Sciatic nerve (tissue), 2 donors: ENCODE measurements at places on chromosomes 12 and 14. TPM values are rescaled to one million over a fixed set of nuclear protein-coding genes. Genes with fewer than 3 reads are reported as not detected.

OR6C3 gene
- total RNA-seq: not detected

OVCH1 gene
- total RNA-seq: 4.9 TPM

MYF5 gene
- total RNA-seq: not detected

PLA2G1B gene
- not detected for total RNA-seq

TROAP gene
- total RNA-seq: 0.58 TPM

CABP1 gene
- 2.3 TPM for total RNA-seq

BATF gene
- total RNA-seq: 1.7 TPM

ZNF891 gene
- total RNA-seq: 5.5 TPM

JPH4 gene
- total RNA-seq: 0.85 TPM

KRT74 gene
- not detected for total RNA-seq

ACSS3 gene
- total RNA-seq: 41.2 TPM

DNA sequence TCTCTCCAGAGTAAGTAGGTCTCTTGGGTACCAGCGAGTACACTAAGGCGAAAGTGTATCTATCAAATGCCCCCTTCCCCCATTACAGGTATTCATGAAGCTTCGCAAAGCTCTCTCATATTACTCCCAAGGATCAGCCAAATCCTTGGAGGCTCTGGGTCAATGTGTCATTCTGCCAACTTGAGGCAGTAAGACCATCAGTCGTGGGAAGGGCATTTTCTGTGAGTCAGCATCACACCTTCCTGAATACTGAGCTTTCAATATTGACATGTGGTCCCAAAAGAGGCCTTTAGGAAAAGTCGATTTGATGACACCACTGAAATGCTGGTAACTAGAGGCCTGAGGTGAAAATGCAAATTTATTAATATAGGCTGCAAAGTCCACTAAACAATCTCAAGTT, 323.9 kb downstream of the LRIG3 start:
- DNase-seq: no peak

GRCh38 chr14:31530136-31530535, 31.1 kb upstream of the NUBPL start:
- no peak for DNase-seq

DNA sequence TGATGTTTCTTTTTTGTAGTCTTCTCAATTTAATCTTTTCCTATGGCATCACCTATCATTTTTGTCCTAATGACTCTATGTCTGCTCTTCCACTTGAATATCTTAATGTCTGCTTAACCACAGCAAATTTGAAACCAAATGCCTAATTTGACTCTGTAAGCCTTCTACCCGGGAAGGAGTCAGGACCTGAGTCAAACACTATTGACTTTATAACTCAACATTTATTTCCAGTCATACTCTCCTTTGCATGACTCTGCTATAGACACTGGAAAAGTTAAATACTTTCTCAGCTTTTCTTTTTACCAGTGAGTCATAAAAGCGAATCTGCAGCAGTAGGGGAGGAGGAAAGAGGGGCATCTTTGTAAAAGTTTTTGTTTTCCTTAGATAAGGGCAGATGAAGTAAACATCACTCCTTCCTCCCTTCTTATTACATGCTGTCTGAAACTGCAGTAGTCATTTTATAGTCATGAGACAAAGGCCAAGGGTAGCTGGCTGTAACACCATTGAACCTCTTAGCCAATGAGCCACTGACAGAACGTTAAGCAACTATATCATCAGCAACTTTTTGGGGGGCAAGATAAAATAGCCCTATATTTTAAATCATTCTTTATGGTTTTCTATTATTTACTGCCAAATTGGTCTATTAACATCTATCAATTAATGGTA, 179.3 kb downstream of the MIPOL1 start:
- no peak for DNase-seq

DNA sequence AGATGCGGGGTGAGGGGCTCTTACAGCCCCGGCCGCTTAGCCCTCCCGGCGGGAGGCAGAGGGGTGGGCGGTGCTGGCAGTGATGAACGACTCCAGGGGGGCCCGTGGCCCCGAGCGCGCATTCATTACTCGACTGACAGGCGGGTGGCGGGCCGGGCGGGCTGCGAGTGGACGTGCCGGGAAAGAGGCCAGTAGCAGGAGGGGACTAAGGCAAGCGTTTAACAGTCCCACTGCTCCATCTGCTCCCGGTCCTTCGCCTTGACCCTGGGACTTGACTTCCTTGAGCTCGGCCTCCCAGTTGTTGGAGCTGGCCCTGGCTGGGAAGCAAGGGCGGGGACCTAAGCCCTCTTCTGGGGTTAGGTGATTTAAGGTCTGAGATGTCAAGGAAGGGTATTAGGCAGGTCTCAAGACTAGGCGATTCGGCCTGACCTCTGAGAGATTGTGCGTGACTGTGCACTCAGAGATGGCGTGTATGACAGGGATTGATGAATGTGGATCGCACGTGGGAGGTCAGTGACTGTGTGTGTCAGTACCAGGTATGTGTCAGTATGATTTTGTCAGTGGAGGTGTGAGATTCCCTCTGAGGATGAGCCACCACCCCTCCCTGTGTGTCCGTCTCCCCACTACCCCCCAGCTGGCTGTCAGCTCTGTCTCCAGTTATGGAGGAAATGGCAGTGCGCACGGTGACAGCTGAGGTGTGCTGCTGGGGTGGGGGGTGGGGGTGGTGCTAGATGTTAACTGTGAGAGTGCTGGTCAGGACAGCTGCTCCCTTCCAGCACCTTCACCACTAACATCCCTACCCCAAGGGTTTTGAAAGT, 3.6 kb upstream of the DNAJC22 start:
- DNase-seq: no peak

- no peak for DNase-seq
These were observed 85.5 kb downstream of the PDE3A start for GRCh38 chr12:20453756-20454310.

DNA sequence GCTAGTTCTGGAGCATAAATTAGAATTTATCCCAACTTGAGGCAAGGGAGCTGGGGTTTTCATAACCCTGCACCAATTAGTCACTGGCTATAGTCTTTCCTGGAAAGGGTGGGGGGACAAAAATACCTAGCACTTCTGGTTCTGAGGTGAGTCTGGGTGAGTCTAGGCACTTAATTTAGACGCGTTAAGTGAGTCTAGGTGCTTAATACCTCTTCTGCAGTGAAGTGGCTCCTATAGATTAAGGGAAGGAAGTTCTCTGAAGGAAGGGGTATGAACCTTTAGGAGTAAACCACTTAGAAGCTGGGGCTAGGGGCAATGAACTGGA, 251.7 kb downstream of the EFCAB11 start:
- DNase-seq: no peak

GRCh38 chr12:76083246-76083903, 1.1 kb downstream of the NAP1L1 start:
- DNase-seq: no peak

GRCh38 chr12:15599266-15600037, 189.7 kb downstream of the EPS8 start:
- DNase-seq: no peak

- DNase-seq: no peak
These were observed 49.2 kb upstream of the PNMA1 start for GRCh38 chr14:73763396-73763795.

- no peak for DNase-seq
These were observed 30.8 kb upstream of the ZFP36L1 start for GRCh38 chr14:68823434-68824206.

GRCh38 chr12:54625598-54625997, 9.1 kb downstream of the LACRT start:
- no peak for DNase-seq

DNA sequence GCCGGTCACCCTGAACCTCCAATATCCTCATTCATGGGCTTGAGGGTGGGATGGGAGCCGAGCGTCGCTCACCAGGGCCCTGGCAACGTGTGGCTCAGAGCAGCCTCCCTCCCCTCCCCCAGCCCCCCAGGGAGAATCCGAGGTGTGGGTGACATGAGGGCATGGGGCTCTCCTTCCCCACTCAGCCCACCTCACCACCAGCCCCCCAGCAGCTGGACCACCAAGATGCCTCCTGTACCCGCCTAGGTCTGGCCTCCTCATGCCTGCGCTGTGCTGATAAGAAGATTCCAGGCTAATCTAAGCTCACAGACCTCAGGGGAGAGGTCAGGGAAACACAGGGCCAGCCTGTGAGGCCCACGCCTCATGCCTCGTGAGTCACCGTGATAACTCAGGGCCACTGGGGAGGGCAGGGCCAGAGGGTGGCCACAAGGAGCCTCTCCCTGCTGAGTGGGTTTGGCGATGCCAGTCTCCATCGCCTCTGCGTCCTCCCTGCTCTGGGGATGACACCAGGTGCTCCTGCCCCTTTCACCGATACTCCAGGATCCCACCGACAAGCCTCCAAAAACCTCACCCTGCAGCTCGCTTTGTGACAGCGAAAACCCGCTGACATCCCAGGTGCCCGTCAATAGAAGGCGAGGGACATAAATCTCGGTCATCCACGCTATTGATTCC, 56.9 kb downstream of the TESC start:
- no peak for DNase-seq

GRCh38 chr14:102055181-102055901, 31.5 kb downstream of the HSP90AA1 start:
- DNase-seq: no peak

- no peak for DNase-seq
These were observed 120.0 kb downstream of the SCARB1 start for GRCh38 chr12:124743479-124744272.

- DNase-seq: no peak
These were observed 12.5 kb upstream of the KSR2 start for GRCh38 chr12:117981267-117981666.

DNA sequence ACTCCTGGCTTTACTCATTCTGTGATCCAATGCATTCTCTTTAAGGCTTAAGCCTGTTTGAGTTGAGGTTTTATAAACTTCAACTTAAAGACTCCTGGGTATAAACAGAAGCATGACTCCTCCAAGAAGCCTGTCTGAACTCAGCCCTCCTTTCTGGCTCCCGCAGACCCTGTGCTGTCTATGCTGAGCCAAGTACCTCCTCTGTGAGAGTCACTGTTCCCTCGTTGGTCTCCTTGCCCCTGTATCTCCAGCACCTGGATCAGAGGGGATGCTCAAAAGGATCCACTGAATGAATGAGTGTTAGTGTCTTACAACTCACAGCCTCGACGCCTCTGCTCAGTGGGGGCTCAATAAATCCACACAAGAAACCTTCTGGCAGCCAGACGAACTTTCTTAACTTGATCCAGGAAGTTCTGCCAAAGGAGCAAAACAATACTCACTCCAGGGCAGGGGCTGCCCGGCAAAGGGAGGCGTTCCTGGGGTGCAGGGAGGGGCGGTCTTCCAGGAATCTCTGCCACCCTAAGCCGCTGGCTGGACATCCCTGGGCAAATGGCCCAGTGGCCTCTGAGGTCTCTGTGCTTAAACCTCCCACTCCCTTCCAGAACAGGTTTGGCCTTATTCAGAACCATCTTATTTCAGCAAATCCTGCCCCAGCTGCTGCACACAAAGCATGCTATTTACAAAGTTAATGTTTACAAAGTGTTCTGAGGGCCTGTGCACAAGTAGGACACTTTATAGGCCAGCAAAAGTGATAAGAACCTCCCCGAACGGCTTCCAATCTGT, 32.9 kb downstream of the MAP1LC3B2 start:
- DNase-seq: no peak

DNA sequence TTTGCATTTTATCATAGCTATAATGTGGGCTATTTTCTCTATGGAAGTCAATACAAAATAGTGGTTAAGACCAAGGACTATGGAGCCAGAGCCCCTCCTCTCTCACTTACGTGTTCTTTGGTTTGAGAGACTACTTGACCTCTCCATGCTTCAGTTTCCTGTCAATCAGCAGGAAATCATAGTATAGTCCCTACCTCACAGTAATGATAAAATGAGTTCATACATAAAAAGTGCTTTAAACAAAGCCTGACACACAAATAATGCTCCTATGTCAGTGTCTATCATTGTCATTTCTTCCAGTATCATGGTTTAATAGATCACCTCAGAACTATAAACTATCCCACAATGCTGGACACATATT, 90.4 kb downstream of the MED13L start:
- no peak for DNase-seq

DNA sequence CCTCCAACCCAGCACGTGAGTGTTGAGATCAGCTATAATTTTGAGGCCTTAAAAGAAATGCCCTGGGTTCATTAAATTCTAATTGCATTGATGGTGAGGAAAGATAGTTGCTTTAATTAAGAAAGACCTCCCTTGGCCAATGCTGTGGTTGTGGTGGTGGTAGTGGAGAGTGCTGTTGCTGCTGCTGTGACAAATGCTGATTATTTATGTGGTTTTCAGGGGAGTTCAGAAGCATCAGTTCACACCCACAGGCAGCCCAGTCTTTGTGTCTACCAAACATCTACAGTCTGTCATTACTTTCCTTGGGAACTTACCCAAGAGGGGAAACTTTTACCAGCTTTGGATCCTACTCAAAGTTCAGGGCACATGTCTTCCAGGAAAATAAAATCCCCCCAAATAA, 178.4 kb upstream of the PARP11 start:
- no peak for DNase-seq

GRCh38 chr14:95335071-95335470, 15.4 kb upstream of the CLMN start:
- no peak for DNase-seq

DNA sequence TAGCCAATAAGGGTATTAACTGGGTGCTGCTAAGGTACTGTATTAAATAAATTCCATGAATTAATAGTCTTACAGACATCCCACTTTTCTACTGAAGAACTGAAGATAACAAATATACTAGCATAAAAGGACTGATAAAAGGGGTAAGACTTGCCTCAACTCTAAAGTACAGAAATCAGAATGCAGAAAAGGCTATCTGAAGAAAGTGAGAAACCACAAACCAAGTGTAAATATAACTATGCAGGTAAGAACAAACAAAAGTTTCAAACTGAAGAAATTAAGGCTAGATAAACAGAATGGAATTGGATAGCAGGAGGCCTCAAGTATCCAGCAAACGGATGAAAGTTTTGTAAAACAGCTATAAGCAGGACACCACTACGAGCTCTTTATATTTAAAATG, 29.5 kb downstream of the YAF2 start:
- DNase-seq: no peak

GRCh38 chr12:13436696-13437391, 240.3 kb downstream of the EMP1 start:
- DNase-seq: no peak

GRCh38 chr12:53180931-53181645, 363 bp upstream of the CSAD start:
- DNase-seq: peak; percentile 88

- no peak for DNase-seq
These were observed 27.4 kb downstream of the RAB35 start for GRCh38 chr12:120089105-120089504.

DNA sequence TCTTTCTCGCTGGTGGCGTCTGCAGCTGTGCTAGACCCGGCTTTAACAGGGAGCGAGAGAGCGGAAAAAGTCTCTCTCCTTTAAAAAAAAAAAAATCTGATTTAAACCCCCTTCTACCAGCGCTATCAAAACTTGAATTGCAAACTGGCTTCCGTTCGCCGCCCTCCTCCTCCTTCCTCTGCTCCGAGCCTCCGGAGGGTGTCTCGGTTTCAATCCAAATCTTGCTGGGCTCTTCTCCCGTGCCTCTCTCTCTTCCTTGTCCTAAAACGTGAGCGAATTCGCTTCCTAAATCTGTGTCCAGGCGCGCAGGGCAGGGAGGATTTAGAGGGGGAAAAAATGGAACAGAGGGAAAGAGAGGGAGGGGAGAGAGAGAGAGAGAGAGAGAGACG, 272 bp downstream of the TBX3 start:
- DNase-seq: no peak
